ENCODE measurements at places on chromosomes 2 and 18.

- peak; percentile 11 for DNase-seq
Observed at GRCh38 chr2:317501-318424, 29.9 kb upstream of the ALKAL2 start.

DNA sequence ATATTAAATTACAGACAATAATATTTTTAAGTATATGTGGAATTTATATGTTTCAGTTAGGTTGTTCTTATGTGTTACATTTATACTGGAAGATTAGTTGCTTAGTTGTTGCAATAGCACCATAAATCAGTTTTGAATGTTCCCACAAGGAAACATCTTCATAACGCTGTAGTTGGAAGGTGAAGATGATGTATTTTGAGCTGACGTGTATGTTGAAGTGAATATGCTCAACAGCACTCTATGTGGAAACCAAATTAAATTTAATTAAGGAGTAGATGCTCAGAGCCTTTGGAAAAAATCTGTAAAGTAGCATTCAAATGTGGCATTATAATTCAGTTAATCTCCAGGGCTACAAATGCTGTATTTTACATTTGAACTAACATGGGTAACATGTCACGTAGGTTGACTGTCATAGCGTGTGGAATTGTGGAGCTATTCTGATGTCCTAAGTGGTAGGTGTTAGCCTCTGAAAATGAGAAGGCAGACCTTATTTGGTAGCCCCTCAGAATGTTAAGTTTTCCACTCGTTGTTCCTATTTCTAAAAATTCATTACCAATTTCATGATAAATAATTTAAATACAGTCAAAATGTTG, 88.5 kb downstream of the MEIS1 start:
- no peak for DNase-seq

- DNase-seq = peak; percentile 14
Observed at GRCh38 chr18:36901277-36901701, 72.4 kb downstream of the KIAA1328 start.

- DNase-seq = peak; percentile 51
Observed at GRCh38 chr2:172655091-172655837, 80.4 kb upstream of the RAPGEF4 start.

DNA sequence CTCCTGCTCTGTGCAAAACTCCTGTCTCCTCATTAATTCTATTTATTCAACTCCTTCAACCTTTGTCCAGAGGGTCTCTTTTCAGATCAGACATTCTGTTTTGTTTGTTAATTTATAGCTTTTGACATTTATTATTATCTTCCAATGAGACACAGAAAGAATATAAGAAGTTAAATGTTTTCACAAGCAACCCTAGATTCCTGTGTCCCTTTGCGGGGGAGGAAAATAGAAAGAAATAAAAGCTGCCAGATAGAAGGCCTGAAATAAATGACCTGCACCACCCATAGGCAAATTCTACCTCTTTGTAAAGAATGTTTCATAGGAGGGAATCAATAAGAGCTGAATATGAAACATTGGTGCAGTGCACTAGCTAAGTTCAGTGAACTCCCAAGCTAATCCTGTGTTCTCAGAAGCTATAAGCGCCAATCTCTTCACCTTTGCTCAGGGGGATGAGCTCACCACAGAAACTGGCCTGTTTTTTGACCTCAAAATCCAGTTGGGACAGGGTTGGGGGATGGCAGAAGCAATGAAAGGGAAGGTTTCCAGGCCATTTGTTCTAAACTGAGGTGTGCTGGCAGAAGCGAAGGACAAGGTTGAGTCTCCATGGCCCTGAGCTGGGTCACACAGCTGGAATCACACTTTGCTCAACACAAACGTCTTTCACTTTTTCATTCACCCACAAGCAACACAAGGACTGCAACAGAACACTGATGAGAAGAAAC, 258.6 kb downstream of the NRXN1 start:
- DNase-seq = no peak

DNA sequence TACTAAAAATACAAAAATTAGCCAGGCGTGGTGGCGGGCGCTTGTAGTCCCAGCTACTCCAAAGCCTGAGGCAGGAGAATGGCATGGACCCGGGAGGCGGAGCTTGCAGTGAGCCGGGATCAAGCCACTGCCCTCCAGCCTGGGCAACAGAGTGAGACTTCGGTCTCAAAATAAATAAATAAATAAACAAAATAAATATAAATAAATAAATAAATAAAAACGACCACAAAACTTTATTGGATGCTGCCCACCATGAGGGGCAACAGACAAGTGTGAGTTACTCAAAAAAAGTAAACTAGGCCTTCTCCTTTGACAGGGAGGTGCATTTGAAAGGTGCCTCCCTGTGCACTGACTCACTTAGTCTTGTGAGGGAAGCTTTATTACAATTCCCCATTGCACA, 50.4 kb downstream of the SLC4A1AP start:
- DNase-seq = no peak

DNA sequence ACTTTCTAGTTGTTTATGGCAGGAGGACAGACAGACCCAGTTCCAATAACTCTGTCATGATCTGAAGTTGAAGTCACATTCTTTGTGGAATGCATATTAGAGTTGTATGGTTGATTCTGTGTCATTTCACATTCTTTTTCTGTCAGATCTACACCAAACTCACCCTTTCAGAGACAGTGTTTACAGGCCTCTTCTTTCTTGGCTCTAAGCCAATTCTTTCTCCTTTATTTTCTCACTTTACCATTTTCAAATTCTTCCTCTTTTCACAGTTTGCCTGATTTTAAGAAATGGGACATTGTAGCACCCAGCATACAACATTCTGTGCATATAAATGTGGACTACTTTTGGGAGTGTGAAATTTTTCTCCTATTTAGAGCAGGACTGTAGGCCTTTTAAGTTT, 103.7 kb downstream of the CCDC85A start:
- peak; percentile 5 for DNase-seq

- DNase-seq = no peak
Observed at GRCh38 chr18:52220062-52220591, 119.9 kb upstream of the DCC start.

DNA sequence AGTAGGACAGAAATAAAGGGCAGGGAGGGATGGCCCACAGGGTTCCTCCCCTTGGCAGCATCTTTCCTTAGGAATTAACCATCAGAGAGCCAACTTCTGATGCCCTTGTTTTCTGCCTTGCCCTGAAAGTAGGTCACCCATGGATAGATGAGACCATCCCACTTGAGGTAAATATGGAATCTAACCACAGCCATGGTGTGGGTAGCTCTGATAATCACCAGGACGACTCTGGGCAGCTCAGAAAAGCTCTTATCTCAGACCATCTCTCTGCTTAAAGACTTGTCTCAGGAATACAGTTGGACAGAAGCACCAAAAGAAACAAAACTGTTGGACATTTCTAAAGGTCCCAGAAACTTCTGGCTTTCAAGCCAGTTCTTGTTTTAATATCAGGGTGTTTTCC, 101.4 kb upstream of the CELF4 start:
- DNase-seq = no peak

GRCh38 chr2:9775351-9775750, 67.9 kb upstream of the TAF1B start:
- no peak for DNase-seq

DNA sequence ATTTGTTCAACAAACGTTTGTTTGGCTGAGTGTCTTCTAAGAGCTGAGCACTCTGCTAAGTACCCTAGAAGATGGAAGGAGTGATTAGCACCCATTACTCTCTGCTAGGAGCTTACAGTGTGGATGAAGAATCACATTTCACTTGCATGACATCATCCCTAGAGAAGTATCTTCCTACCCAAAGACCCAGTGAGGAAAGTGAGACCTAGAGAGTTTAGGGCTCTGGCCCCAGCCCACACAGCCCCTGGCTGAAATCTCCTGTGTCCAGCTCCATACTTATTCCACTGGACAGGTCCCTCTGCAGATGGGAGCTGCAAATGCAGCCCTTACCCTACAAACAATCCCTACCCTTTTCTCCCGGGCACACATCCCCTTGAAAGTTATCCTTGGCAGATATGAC, 26.8 kb upstream of the EPAS1 start:
- no peak for DNase-seq

GRCh38 chr18:36623681-36624190, 205.1 kb downstream of the TPGS2 start:
- peak; percentile 20 for DNase-seq

GRCh38 chr2:151337643-151338042, 19.7 kb upstream of the TNFAIP6 start:
- peak; percentile 68 for DNase-seq

GRCh38 chr18:72612894-72613533, 68.9 kb upstream of the CBLN2 start:
- no peak for DNase-seq

- DNase-seq = peak; percentile 82
Observed at GRCh38 chr2:151071382-151071781, 190.3 kb downstream of the RBM43 start.

GRCh38 chr2:65595630-65596029, 163.2 kb upstream of the SPRED2 start:
- DNase-seq = peak; percentile 20

- DNase-seq = no peak
Observed at GRCh38 chr2:222284466-222284865, 14.3 kb downstream of the PAX3 start.

- no peak for DNase-seq
Observed at GRCh38 chr18:10379522-10379921, 74.9 kb upstream of the APCDD1 start.

GRCh38 chr2:1746174-1747064, 2.1 kb upstream of the PXDN start:
- no peak for DNase-seq

DNA sequence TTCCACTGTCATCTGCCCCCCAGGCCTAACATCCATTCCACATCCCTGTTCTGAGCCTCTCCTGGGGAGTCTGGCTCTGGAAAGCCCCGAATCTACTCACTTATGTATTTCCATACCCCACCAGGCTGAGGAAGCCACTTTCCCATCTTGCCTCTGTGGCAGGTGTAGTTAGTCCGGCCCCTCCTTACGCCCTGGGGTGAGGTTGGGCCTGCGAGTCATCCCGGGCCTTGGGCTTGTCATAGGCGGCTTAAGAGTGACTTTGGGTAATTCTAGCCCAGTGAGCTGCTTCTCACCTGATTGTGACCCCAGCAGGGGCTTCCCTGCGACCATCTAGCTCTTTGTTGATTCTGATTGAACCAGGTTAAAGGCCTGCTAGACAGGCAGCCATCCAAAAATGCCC, 21.1 kb downstream of the PCARE start:
- no peak for DNase-seq

DNA sequence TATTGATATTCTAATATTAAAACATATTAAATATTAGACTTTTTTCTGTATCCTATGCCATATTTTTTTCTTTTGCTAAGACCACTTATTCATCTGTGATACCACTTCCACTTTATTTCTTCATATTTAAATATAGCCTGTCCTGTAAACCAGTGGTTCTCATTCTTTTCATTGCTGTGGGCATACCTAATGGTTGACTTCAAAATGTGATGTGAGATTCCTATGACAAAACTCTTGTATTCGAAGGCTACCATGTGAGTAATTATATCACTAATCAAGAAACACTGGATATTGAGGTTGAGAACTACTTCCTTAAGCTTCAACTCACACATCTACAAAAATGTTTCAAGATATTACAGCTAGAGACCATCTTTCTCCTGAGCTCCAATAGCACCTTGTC, 3.6 kb downstream of the SCRN3 start:
- no peak for DNase-seq

DNA sequence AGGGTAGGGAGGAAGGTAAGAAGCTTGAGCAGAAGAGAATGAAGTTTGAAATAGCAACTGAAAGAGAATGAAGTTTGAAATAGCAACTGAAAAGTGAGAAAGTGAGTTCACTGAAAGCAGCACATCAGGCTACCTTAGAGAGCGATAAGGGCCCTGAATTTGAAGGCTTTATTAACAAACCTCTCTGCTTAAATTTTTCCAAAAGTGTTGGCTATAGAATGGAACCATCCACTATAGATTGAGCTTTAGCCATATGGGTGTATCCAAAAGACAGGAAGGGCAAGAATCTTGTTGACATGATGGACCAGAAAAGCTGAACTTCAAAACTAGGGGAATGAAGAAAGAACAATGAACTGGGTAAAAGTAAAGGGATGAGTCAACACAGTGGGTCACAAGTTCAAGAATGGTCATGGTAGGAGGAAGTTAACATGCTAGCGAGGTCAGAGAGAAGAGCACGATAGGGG, 122.5 kb downstream of the ASXL3 start:
- no peak for DNase-seq

DNA sequence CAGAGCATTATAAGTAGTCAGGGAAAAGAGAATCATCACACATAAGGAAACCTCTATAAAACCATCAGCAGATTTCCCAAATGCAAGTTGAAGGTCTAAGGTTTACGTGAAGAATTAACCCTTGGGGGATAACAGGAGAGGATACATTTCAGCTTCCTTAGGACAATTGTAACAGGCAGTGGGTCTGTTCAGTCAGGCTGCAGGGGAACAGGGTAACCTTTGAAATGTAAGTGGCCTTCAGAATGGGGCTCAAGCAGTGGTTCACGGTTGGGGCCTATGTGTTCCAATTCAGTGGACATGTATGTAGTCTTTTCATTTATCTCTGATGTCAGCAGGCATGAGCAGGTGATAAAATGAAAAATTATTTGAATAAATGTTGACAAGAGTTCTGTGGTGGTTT, 139.3 kb downstream of the EML6 start:
- no peak for DNase-seq

DNA sequence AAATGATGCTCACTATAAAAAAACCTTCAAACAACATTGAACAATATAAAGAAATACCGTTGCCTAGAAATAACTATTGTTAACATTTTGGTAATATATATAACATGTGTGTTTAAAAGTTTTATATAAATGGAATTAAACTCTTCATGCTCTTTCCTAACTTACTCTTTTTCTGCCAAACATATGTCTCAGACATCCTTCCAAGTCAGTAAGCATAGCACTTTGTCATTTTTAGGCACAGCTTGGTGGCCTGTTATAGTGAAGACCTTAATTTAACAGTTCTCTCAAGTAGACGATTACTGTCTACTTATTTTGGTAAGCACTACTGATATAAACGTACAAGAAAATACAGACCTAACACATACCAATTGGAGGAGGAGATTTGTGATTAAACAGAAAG, 23.9 kb downstream of the ABCG5 start:
- DNase-seq = no peak

GRCh38 chr2:112048887-112049286, 6.2 kb upstream of the TMEM87B start:
- peak; percentile 85 for DNase-seq

DNA sequence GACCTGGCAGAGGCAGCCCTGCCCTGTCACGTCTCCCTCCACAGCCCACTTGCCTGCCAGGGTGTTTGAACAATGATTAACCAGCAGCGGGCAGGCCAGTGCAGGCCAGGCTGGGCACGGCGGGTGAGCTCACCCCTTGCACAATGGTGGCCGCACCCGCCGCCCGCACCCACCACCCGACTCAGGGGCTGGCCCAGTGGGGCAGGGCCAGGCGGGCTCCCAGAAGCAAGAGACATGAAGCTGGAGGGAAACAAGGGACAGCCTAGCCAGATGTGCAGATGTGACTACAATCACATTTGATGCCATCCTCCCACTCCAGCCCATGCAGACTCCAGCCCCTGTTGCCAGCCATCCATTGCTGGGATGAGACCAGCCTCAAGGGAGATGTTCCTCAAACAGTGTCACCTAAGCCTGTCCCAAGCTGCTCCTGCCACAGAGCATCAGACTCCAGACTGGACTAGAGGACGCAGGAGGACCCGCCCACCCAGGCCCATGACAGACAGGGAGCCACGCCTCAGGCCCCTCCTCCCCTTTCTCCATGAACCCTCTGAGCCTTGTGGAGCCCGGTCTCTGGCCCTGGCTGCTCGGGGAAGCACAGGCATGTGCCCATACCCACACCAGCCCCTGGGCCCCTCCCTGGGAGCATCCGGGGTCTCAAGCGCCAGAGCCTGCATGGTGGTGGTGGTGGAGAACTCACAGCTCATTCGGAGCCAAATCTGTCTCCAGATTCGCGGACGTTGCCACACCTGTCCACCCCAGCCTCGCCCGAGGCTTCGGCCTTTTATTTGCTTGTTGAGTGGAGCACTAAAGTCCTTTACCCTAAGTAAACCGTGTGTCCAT, 45.0 kb downstream of the SDC1 start:
- no peak for DNase-seq
